ENCODE measurements at places on chromosomes 7 and 10. TPM values are rescaled to one million over a fixed set of nuclear protein-coding genes. Genes with fewer than 3 reads are reported as not detected.

The MSS51 gene
- total RNA-seq, result 1.8 TPM

The PDIA4 gene
- 209 TPM for total RNA-seq

The SPDYE9 gene
- total RNA-seq, result not detected

The ATOH7 gene
- 0.60 TPM for total RNA-seq

The MBLAC1 gene
- 2.7 TPM for total RNA-seq

The NME8 gene
- not detected for total RNA-seq

The RAB18 gene
- 112 TPM for total RNA-seq

The KCP gene
- total RNA-seq, result 4.2 TPM

The DLX5 gene
- 21.0 TPM for total RNA-seq

The CYP3A4 gene
- 10.0 TPM for total RNA-seq

The SLC26A4 gene
- total RNA-seq, result not detected

The ANKRD7 gene
- total RNA-seq, result not detected

The FAM180A gene
- total RNA-seq, result not detected

The MEIG1 gene
- total RNA-seq, result not detected

The STAM gene
- 22.2 TPM for total RNA-seq

The PHTF2 gene
- total RNA-seq, result 18.6 TPM

The PRF1 gene
- not detected for total RNA-seq

The EPHA1 gene
- total RNA-seq, result 18.0 TPM

The CALCR gene
- 0.10 TPM for total RNA-seq

The C10orf62 gene
- total RNA-seq, result 0.34 TPM

The OR2A1 gene
- total RNA-seq, result not detected

The SFTPA2 gene
- 4.0 TPM for total RNA-seq

The AGR2 gene
- total RNA-seq, result 179 TPM

The TRIM50 gene
- total RNA-seq, result 4.6 TPM

The SEMA4G gene
- total RNA-seq, result 46.0 TPM

The ABHD11 gene
- total RNA-seq, result 104 TPM

The MYOF gene
- total RNA-seq, result 79.8 TPM

The CC2D2B gene
- total RNA-seq, result 0.34 TPM

The ELFN1 gene
- total RNA-seq, result 5.8 TPM

The TBC1D12 gene
- total RNA-seq, result 9.0 TPM
